ENCODE measurements at places on chromosomes 13 and 19.

- no peak for DNase-seq
Observed at GRCh38 chr13:72541674-72542073, 185.8 kb downstream of the MZT1 start.

- no peak for DNase-seq
Observed at GRCh38 chr19:5020368-5020767, 51.5 kb downstream of the KDM4B start.

DNA sequence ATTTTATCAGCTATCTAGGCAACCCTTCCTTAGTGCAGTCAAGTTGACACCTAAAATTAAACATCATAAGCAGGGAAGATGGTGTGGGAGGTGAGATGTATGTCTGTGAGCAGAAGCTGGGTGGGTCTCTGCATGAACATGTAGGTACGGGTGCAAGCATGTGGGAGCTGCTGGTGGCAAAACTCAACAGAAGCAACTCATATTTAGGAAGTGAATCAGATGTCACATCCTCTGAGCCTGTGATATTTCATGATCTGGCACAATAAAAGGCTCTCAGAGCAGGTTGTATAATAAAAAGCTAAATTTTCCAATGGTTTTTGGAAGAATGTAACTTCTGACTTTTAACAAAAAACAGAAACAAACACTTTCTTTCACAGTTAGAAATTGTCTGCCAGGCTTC, 44.4 kb downstream of the C1QTNF9 start:
- no peak for DNase-seq

DNA sequence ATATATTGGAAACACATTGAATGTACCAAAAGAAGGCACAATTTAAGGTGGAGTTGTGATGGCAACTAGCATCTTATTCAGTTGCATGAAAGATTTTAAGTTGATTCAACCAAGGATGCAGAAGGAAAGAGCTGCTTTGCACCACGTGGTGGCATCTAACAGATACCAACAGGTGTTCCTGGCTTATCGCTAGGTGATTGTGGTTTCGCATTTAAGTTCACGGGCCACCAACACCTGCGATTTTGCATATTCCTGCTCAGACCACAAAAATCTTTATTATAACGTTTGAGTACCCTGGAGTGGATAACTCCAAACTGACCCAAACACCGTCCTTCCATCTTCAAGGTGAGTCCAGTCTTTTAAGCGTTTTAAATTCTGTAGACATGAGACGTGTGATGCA, 45.3 kb downstream of the RGCC start:
- DNase-seq = no peak

DNA sequence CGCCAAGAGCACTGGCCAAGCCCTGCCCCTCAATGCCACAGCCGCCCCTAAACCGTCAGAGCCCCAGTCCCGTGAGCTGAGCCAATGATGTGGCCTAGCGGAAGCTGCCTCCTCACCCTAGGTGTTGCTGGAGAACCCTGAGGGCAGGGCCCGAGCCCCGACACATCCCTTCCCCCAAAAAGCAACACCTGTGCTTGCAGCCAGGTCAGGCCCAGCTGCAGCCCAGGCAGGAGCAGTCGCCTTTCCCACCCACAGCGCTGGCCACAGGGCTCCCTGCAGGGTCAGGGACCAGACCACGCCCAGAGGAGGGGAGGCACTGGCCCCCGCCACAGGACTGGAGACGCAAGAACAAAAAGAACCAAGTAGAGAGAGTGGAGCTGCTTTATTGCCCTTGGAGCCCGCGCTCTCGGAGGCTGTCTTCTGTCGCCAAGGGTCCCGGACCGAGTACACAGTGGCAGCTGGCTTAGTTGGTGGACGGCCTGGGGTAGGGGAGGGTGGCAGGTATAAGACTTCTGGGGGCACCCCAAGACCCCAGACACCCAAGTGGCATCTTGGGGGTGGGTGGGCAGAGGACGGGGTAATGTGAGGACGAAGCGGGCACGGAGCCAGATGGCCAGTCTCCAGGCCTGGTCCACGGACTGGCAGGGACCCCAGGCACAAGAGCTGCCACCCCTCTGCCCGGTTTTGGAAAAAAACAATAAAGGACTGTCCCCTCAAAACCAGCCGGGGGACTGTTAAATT, 3.3 kb downstream of the P2RY11 start:
- DNase-seq = no peak

DNA sequence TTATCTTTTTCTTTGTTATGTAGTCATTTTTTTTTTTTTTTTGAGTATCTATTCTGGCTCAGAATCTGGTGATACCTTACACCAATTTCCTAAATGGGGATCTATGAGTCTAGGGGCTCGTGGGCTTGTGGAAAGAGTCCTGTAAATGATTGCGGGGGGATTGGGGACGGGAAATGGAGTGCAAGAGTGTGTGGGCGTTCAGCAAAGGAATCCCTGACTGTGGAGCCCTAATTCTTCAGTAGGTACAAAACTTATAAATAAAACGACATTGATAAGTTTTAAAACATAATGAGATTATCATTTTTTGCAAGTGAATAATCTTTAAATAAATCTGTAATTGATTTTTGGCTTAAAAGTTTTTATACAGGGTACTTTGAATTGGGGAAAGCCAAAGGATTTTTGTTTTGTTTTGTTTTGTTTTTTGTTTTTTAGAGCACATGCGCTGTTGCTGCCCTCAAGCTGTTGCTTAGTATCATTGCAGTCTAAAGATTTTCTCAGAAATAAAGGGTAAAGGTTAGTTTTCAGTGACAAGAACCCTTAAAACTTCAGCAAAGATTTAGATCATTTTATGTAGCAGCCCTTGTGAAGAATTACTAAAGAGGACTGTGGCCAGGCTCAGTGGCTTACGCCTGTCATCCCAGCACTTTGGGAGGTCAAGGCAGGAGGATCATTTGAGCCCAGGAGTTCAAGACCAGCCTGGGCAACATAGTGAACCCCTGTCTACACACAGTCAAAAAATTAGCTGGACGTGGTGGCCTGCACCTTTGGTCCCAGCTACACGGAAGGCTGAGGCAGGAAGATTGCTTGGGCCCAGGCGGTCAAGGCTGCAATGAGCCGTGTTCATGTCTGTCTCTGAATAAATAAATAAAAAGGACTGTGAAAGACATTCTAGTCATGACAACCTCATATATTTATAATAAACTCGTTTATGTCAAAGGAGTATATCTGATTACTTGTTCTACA, 1.7 kb downstream of the ERCC5 start:
- DNase-seq = no peak

DNA sequence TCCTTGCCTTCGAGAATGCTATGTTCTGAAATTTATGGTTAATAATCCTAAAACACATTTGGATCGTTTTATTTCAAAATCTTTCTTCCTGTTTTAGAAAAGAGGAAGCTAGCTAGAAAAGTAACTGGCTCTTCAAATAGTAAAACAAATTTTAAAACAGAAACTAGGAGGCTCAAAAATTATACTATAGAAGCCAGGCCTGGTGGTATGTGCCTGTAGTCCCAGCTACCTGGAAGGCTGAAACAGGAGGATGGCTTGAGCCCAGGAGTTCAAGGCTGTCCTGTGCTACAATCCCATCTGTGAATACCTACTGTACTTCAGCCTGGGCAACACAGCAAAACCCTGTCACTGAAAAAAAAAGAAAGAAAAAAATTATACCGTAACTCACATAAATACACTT, 57.9 kb downstream of the ELF1 start:
- DNase-seq = no peak
